ENCODE measurements at places on chromosomes 12 and 14. TPM values are rescaled to one million over a fixed set of nuclear protein-coding genes. Genes with fewer than 3 reads are reported as not detected.

The GPX2 gene
- not detected for total RNA-seq

The AQP5 gene
- not detected for total RNA-seq

The FAM181A gene
- total RNA-seq, result not detected

- no peak overlapping the region for H3K4me3 ChIP-seq
- no peak overlapping the region for H3K27ac ChIP-seq
- H3K36me3 ChIP-seq, result peaks cover 5% of the 10 kb centered on the region
- H3K4me1 ChIP-seq, result no peaks in the 10 kb centered on the region
- no peak for DNase-seq
Measured at GRCh38 chr14:91745344-91745743, 13.5 kb upstream of the CATSPERB start.

GRCh38 chr12:49195736-49196135 lies 6.9 kb upstream of the TUBA1A start:
- peaks cover under 1% of the 10 kb centered on the region for H3K4me1 ChIP-seq
- H3K27ac ChIP-seq, result no peak overlapping the region

DNA sequence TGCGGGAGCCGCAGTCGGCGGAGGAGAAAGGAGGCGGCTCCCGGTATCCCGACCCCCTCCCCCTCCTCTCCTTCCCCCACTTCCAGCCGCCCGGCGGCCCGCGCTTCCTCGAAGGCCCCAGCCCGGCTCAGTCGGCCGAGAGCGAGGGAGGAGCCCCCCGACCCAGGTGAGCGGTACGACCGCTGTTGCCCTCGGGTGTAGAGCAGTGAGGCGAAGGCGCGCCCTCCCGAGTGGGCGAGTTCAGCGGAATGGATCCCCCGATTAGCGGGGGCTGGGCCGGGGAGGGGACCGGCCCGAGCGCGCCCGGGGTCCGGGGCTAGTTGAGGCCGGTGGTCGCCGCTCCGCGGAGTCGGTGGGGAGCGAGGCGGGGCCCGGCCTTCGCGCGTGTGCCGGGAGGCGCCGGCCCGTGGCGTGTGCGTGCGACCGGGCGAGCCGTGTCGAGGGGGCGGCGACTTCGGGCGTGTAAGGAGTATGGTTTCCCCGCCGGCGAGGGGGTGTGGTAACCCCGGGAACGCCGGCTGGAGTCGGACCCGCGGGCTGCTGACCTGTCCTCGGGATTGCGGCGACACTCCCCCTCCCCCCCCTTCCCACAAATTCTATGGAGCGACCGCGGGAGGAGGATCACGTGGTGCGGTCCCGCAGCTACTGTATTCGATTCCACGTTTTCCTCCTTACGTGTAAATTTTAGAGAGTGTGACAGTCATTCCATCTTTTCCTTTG lies 501 bp downstream of the RIMKLB start:
- H3K27me3 ChIP-seq, result peaks cover 22% of the 10 kb centered on the region
- peak; percentile 52 for DNase-seq
- peak overlapping the region; percentile 91 for H3K4me3 ChIP-seq
- H3K4me1 ChIP-seq, result peaks cover 20% of the 10 kb centered on the region
- peaks cover 4% of the 10 kb centered on the region for H3K36me3 ChIP-seq

GRCh38 chr14:26385310-26385709 lies 212.5 kb downstream of the NOVA1 start:
- no peaks in the 10 kb centered on the region for H3K4me1 ChIP-seq
- no peaks in the 10 kb centered on the region for H3K27me3 ChIP-seq
- no peak for DNase-seq
- no peak overlapping the region for H3K27ac ChIP-seq
- H3K4me3 ChIP-seq, result no peak overlapping the region

DNA sequence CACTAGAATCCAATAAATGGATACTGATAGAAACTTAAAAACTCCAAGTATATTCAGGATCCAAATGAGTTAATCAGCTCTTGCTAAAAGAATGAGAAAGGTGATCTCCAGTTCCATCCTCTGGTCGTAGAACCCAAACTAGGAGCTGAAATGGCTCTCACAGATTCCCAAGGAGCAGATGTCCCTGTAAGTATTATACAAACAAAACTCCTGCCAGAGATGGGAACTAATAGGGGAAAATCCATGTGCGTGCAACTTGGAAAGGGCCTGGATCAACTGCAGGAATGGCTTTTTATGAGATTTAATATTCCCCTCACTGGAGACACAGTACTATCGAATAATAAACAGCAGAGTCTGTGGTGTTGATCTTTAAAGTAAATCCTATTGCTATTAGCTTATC lies 309.2 kb upstream of the TBX3 start:
- no peaks in the 10 kb centered on the region for H3K4me1 ChIP-seq
- no peak overlapping the region for H3K4me3 ChIP-seq
- no peak overlapping the region for H3K27ac ChIP-seq
- H3K36me3 ChIP-seq, result no peaks in the 10 kb centered on the region

GRCh38 chr14:54902143-54902520 lies 494 bp downstream of the GCH1 start:
- peak overlapping the region; percentile 90 for H3K4me3 ChIP-seq
- no peaks in the 10 kb centered on the region for H3K27me3 ChIP-seq
- H3K27ac ChIP-seq, result peak overlapping the region; percentile 91
- peak; percentile 88 for DNase-seq
- peaks cover 24% of the 10 kb centered on the region for H3K36me3 ChIP-seq

- H3K27ac ChIP-seq, result no peak overlapping the region
- DNase-seq, result no peak
- no peak overlapping the region for H3K4me3 ChIP-seq
- no peaks in the 10 kb centered on the region for H3K4me1 ChIP-seq
- H3K27me3 ChIP-seq, result no peaks in the 10 kb centered on the region
Measured at GRCh38 chr12:114248527-114248926, 157.4 kb downstream of the TBX5 start.

DNA sequence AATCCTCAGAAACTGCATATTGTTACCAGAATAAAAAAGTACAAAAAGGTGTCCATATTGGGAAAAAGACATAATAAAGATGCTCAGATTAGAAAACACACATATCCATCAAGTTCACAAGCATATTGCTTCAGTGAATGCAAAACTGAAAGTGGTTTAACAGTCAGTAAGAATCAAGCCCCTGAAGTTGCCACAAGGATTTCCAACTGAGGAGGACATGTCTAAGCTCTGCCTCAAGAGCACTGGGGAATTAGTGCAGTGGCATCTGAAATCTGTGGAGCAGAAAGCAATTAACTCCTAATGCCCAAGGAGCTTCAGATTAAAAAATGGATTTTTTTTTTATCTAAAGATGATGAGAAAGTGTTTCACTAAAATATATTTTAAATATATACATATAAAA lies 113.2 kb downstream of the DENND5B start:
- H3K36me3 ChIP-seq, result no peaks in the 10 kb centered on the region
- H3K4me3 ChIP-seq, result no peak overlapping the region
- no peak for DNase-seq
- H3K27ac ChIP-seq, result no peak overlapping the region
- peaks cover 2% of the 10 kb centered on the region for H3K27me3 ChIP-seq

- H3K4me3 ChIP-seq, result peak overlapping the region; percentile 12
- H3K4me1 ChIP-seq, result peaks cover 19% of the 10 kb centered on the region
- peak; percentile 23 for DNase-seq
- peak overlapping the region; percentile 53 for H3K27ac ChIP-seq
Measured at GRCh38 chr12:2544230-2544629, 250.5 kb upstream of the FKBP4 start.

DNA sequence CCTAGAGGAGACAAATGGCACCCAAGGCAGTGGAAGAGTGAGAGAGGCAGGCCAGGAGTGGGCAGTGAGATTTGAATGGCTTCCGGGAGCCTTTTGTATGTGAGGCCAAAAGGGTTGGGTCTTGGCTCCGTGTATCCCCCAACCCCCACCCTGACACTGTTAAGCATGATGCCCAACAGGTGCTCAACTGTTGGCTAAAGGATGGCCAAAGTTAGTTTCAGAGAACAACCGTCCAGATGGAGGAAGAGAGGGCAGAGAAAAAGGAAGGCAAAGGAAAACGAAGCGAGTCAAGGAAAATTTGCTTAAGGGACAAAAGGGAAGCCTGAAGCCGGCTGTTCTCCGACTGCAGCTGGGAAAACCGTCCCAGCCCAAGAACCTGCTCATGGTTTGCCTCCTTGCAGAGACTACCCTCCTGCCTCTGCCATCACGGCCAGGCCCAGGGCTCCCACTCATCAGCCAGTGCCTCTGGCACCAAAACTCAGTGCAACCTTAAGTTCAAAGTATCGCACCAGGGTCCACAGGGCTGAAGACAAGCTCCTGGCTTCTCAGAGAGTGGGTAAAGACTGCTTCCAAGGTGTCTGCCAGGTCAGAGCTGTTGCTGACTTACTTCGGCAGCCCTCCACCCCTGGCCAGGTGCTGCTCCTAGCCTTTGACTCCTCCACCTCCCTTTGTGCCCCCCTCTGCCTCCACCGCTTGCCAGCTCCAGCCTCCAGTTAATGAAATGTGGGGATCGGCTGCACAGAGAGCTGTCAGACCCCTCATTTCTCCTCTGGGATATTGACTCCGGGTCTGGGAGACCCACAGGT lies 4.2 kb upstream of the C1QL4 start:
- no peak overlapping the region for H3K4me3 ChIP-seq
- H3K27me3 ChIP-seq, result peaks cover 85% of the 10 kb centered on the region
- no peak overlapping the region for H3K27ac ChIP-seq
- peaks cover 34% of the 10 kb centered on the region for H3K4me1 ChIP-seq
- no peak for DNase-seq
- no peaks in the 10 kb centered on the region for H3K36me3 ChIP-seq

Measured in activated CD8-positive, alpha-beta T cell treated with anti-CD3 and anti-CD28 coated beads, Interleukin-2, amount 10 ng/mL, durations not matched to agents 7 days and 5 days (primary cell).